ENCODE measurements at places on chromosomes 6 and 20.

GRCh38 chr6:71446470-71446869 is 157.9 kb downstream of the OGFRL1 start:
- DNase-seq = no peak

- DNase-seq = no peak
These were observed 1.4 kb downstream of the GFOD1 start for GRCh38 chr6:13485923-13486562.

DNA sequence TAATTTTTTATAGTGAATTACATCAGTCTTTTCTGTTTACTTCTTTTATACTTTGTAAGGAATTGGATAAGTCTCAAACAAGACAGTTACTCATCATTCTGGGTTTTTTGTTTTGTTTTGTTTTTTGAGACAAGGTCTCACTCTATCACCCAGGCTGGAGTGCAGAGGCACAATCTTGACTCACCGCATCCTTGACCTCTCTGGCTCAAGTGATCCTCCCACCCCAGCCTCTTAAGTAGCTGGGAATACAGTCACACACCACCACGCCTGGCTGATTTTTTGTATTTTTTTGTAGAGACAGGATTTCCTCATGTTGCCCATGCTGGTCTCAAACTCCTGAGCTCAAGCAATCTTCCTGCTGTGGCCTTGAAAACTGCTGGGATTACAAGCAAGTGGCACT is 524.3 kb downstream of the EYS start:
- no peak for DNase-seq

GRCh38 chr6:146041282-146041681 is 12.4 kb downstream of the GRM1 start:
- DNase-seq = no peak

GRCh38 chr20:19807191-19807945 is 49.3 kb downstream of the RIN2 start:
- no peak for DNase-seq

GRCh38 chr6:130716466-130716865 is 110.7 kb upstream of the SMLR1 start:
- DNase-seq = no peak

GRCh38 chr6:34531580-34532201 is 24.4 kb downstream of the SPDEF start:
- no peak for DNase-seq

GRCh38 chr6:122785891-122786290 is 3.2 kb upstream of the SMPDL3A start:
- DNase-seq = no peak

GRCh38 chr20:62495749-62496567 is 20.2 kb upstream of the GATA5 start:
- DNase-seq = no peak

GRCh38 chr20:37943501-37944455 is 40.9 kb downstream of the VSTM2L start:
- DNase-seq = no peak

DNA sequence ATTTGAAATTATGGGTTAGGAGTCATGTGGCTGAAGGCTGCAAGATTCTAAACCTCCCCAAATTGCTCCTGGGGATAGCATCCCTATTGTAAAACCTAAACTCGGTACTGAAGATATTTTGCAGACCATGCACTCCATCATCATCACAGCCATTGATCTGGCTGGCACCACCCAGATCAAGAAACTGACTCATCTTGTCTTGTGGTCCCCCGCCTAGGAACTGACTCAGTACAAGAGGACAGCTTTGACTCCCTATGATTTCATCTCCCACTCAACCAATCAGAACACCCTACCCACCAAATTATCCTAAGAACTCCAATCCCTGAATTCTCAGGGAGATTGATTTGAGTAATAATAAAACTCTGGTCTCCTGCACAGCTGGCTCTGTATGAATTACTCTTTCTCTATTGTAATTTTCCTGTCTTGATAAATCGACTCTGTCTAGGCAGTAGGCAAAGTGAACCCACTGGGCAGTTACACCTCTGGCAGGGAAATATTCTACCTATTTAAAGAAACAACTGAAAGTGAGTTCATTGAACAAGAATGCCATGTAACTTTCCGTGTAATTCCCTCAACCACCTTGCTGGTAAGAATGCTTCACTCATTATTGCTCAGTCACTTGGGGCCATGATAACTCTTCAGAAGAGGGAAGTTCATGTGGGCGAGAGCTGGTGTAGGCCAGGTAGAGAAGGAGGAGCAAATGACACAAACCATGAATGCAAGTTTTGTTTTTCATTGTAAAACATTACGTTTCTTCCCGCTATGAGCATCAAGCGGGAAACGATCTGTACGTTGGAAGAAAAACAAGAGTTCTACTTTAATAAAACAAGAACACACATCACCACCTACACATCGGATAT is 602.9 kb upstream of the ARID1B start:
- no peak for DNase-seq

GRCh38 chr6:2412731-2413130 is 167.3 kb upstream of the GMDS start:
- DNase-seq = no peak

- no peak for DNase-seq
These were observed 36.4 kb downstream of the HLA-DPB1 start for GRCh38 chr6:33112148-33112547.

- no peak for DNase-seq
These were observed 207.7 kb upstream of the SNX9 start for GRCh38 chr6:157615420-157615769.

- no peak for DNase-seq
These were observed 60.0 kb upstream of the ZFAND3 start for GRCh38 chr6:37759221-37760144.

DNA sequence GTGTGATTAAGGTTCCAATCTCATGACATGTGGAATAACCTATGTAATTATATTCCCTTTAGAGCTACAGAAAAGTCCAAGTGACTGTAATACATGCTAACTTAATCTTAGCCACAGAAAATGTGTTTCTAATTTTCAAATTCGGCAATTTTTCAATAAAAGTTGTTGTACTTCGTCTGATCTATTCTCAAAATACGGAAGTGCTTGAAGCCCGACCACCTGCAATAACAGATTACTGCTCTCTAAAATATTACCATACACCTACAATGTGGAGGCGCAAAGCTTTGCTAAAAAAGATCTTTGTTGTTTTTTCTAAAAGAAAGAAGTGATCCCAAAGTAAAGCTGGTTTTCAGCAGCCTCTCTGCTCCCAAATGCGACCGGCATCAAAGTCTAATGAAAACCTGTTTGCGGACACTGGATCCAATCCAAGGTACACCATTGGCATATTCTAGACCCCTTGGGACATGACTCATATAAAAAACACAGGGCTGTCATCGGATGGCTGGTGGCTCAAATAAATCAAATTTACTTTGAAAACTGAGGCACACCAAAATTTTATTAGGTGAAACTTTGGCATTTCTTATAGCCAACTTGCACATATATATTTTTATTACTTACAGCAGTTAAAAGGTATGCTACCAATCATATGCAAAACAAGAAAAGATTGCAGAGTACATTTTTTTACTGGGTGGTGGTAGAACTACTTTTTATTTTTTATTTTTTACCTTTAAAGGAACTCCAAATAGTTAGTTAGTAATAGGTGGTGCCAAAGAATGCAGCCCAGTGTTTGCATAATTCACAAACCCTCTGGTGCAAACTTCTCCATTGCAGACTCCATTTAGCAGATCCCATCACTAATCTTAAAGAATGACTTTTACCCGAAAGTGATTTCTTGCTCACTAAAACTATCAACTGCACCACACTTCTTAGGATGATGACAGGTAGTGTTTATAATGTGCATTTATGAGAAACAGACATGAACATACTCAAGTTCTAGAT is 118.7 kb upstream of the TBX18 start:
- DNase-seq = no peak

DNA sequence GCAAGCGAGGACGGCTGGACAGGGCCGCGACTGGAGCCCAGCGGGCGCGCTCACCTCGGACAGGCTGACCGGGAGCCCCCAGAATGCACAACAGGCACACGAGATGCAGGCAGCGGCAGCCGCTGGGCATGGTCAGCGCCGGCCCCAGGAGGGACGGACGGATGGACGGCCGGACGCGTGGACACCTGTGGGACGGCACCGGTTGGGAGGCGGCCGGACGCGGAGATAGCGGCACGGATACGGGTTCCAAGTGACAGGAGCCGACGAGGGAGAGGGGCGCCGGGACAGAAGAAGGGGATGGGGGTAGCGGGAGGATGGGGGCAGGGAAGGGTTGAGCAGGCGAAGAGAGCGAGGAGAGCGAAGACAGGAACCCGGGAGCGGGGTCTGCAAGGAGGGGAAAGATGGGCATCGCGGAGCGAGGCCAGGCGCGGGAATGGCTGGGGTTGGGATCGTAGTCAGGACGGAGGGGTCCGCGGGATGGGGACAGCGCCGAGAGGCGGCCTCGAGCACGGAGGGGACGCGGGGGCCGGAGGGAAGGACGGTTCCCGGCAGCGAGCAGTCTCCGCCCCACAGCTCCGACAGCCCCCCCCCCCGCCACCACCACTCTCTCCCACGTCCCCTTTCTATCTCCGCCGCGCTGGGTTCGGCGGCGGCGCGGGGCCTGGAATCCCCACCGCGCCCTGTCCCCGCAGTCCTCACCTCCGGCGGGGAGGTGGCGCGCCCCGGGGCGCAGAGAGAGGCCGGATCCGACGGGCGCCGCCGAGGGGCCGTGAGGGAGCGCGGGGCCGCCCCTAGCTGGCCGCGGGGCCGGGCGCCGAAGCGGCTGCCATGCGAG is 435 bp downstream of the DLK2 start:
- DNase-seq = peak; percentile 13

- DNase-seq = no peak
These were observed 41.7 kb downstream of the PHF3 start for GRCh38 chr6:63677282-63677681.

DNA sequence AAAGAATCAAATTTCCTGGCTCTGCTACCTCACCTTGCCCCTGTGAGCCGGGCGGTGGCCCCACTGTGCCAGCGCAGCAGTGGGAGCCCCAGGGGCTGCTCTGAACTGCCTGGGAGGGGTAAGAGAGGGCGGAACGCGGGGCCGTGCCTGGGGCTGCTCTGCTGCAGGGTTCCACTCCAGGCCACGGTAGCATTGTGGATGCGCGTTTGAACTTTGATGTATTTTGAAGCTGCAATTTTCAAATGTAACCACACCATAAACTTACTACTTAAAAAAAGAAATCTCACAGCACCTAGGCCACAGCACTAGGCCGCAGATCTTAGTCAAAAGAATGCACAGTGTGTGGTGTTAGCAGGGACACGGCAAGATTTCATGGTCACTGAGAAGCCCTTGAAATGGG is 57.5 kb downstream of the PRDM1 start:
- no peak for DNase-seq

DNA sequence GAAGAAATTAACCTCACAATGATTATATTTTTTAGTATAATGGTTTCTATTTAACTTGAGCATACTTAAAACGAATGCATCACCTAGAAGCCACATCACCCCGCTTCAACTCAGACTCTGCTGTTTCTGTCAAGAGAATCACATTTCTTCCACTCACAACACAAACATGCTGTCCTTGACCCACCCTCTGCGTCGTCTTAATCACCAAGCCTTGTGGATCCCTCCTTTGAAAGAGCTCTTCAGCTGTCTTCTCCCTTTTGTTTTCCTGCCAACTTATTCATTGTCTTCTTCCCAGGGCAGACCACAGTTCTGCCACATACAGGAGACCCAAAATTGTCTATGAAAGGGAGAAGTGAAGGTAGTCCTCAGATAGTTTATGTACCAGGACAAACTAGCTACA is 595.6 kb upstream of the AGPAT4 start:
- no peak for DNase-seq

GRCh38 chr6:75412969-75413662 is 80.5 kb downstream of the FILIP1 start:
- no peak for DNase-seq

DNA sequence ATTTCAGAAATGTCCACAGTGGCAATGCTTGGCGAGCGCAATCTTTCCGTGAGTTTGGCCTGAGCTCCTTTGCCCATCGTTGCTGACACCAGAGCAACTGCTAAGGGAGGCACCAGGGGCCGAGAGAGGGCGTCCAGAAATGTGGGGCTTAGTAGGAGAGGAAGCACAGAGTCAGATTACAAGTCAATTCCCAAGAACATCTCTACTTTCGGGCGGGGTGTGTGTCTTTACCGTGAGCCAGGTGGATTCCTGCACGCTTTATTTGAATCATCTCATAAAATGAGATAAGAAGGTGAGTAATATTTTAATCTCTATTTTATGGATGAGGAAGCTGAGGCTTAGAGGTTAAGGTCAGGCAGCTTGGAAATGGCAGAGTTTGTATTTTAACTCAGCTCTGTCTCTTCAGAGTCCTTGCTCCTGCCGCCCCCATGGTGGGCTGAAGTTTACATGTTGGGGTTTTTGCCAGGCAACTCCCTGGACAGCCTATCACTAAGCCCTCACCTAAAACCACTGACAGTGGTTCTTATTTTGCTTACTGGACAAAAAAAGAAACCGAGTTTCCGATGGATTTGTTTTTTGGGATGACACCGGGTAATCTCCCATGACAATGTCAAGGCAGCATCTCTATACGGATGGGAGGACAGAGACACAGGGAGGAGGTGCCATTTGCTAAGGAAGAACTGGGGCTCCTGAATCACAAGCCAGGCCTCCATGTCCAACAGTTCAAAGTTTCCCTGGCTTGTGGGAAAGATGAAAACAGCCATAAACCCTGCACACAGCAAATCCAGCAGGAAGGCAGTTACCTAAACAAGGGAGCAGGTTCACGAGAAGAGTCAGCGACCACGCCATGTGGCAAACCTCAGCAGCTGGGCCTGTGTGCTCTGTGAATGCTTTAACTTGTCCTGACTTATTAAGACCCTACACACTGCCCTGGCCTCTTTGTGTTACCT is 112.6 kb upstream of the SLC24A3 start:
- no peak for DNase-seq

GRCh38 chr6:165661664-165662025 is 1.4 kb downstream of the PDE10A start:
- DNase-seq = no peak

- DNase-seq = no peak
These were observed 45.7 kb downstream of the PPARD start for GRCh38 chr6:35388030-35388429.

DNA sequence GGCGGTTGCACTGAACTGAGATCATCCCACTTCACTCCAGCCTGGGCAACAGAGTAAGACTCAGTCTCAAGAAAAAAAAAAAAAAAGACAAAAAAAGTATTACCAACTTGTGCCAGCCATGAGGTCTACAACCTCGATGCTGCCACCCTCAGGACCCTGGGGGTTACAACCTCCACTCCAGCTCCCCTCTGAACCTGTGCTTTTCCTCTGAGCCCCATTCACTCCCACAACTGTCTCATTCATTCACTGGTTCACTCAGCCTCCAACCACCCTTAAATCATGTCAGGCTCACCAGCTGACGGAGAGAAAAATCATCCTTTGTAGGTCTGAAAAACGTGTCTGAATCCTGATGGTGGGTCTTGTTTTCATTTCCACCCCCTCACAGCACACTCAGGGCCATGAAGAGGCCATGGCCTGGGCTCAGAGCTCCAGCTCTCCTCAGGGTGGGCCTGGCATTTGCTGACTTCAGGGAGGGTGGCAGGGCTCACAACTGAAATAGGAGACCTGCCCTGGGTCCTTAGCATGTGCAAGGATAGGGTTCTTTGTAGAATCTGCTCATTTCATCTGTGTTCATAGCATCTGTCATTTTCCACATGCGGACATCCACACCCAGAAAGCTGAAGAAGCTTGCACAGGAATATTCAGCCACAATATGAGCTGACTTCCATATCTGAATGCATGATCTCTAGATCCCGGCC is 1.9 kb upstream of the ULBP1 start:
- peak; percentile 47 for DNase-seq
